ENCODE measurements at places on chromosomes 2 and 18.

GRCh38 chr18:59784694-59785093 lies 87.5 kb upstream of the CCBE1 start:
- no peak for DNase-seq

- DNase-seq = no peak
Measured at GRCh38 chr18:10387399-10387798, 67.0 kb upstream of the APCDD1 start.

DNA sequence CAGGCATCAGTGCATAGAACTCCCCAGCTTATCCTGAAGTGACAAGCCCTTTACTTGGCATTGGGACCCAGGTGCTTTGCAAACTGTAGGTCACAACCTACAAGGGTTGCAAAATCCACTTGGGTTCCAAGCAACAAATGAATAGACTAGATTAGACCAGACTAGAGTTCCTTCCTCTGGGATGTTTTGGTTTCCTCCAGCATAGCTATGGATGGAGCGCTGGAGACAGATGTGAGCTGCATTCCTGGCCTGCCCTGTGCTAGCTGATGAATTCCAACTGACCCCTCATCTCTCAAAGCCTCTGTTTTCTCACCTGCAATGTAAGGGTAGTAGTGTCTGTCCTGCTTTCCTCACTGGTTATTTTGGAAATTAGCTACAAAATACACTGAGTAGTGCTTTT lies 86.2 kb downstream of the NPAS2 start:
- no peak for DNase-seq

GRCh38 chr2:111250448-111251030 lies 129.8 kb downstream of the BCL2L11 start:
- no peak for DNase-seq

DNA sequence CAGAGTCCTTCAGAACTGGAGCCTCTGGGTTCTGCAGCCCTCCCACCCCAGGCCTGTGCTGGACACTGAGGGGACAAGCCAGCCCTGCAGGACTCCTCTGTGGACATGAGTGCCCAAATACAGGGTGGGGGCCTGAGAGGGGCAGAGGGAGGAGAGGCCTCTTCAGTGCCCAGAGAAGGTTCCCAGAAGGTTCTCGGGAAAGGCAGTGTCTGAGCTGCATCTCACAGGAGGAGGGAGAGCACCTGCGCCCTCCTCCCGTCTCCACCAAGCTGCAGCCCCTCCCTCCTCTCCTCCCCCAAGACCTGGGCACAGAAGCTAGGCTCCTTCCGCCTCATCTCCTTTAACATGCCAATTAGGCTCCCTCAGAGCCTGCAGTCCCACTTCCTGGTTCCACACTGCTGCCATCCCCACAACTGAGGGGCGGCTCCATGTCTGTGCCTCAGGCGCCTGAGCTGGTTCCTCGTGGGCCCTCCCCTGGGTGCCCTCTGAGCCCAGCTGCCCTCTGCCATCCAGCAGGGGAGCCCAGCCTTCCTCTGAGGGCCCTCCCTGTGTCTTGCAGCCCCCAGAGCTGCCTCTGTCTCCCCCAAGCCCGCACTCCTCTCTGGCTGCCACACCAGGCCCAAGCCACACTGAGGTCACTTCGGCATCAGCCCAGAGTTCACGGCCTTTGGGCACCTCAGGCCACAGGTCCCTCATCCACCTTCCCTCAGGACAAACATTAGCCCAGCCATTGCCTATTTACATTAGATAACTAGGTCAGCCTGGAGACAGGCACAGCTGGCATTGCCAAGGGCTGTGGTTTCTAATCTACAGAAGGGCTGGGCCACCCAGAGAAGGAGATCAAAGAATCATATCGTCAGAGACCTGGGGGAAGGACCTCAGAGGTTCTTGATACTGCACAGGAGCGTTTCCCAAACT lies 28.9 kb downstream of the KCNK3 start:
- no peak for DNase-seq

- DNase-seq = no peak
Measured at GRCh38 chr2:169619946-169620345, 35.8 kb downstream of the PPIG start.

DNA sequence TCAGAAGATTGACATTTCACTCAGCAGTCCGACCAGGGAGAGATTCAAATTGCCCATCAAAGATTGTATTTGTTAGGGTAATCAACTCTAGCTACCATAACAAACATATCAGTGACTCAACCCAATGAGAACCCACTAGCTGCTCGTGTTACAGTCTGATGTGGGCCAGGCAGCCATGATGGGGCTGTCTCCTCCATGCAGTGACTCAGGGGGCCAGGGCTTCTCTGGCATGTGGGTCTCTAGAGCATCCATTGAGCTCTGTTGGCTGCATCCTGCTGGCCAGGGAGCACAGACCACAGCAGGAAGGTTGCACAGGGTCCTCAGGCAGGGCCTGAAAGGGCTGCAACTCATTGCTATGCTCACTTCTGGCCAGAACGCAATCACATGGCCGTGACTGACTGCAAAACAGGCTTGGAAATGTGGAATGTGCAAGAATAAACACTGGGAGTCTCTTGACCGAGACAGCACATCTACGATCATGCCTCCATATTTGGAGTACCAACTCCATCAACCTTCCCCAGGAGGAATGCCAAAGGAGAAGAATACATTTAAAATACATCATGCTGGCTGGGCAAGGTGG lies 216.8 kb downstream of the EIPR1 start:
- no peak for DNase-seq

DNA sequence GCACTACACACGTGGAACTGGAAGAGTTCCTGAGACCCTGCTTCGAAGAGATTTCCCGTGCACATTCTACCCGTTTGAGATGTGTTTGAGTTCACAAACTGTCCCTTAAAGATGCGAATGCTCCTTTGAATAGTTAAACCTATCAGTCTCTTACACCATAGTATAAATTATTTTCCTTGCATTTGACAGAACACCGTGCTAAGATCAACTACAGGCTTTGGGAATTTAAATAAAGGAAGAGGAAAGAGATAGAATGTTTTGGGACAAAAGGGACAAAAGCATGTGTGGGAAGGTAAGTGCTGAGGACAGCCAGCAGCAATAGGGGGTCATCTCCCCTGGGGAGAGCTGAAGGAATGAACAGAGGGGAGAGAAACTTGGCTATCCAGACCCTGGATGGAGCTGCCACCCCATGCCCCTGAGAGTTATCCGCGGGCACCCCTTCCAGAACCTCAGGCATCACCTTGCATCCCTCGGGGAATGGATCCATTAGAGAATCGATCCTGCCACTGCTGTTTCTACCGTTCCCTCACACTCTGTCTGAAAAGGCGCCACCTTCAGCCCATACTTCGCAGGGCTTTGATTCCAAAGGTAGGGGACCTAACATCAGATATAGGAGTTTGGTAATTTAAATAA lies 888 bp upstream of the ADCY3 start:
- no peak for DNase-seq

DNA sequence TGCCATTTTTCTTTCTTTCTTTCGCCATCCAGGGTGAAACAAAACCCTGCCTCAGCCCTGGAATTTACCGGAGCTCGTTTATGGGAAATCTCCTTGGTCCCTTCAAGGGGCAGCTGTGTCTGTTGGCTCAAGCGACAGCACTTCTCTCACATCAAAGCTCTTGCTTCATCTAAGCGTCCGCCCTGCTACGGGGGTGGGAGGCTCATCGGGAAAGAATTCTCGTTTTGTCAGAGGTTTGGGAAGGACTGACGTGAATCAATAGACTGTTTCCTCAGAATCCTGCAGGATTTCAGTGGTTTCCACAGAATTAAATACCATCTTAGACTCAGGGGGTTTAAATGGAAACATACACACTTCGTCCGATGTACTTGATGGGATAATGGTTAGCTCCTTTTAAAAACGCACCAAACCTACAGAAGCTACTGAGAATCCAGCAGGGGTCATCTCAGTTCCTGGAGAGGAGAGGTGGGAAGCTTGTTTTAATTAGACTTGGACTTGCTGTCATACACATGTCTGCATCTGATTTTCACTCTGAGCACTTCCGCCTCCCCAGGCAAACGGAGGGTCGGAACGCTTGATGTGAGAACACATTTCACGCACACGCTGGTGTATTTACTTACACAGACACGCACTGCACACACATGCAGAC lies 91.6 kb downstream of the ASB1 start:
- no peak for DNase-seq

DNA sequence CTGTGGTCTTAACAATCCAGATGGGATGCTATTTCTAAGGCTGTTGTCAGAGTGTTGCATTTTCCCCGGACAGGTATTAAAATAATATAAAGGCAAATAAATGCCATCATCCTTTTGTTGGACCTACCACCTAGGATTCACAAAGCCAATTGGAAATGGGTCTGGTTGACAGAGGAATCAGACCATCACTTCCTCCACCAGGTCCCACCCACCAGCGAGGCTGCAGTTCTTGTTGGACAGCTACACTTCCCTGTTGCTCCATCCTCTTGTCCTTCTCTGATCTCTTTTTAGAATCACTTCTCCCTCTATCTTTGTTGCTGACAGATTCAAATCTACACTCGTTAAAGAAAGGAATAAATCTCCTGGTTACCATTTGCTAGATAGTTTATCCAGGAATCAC lies 1.1 kb downstream of the TMEM169 start:
- no peak for DNase-seq

DNA sequence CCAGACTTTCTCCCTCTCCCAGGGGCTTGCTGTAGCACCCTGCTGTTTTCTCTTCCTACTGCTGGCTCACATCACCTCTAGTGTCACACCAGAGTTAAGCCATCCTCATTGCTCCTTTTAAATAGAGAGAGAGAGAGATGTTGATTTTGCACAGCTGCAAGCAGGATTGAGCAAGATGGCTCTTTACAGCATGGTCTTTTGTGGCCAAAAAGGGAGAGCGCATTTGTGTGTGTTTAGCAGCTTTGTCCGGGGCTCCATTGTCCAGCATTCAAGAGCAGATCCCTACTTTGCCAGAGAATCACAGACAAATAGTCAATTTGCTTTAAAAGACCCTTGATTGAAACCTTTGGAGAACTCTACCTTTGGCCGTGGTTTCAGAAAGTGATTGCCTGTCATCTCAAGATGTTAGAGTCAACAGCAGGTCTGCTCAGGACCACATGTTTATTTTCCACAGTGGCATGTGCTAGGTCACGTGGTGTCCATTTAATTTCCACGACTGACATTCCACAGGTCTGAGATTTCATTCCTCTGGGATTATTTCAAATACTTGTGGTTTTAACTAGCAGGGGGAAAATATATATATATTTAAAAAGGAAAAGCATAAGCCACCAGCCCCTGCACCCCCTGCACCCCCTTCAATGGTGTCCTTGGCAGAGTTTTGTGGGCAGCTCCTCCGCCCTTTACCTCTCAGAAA lies 359.9 kb upstream of the SLC14A2 start:
- peak; percentile 73 for DNase-seq

DNA sequence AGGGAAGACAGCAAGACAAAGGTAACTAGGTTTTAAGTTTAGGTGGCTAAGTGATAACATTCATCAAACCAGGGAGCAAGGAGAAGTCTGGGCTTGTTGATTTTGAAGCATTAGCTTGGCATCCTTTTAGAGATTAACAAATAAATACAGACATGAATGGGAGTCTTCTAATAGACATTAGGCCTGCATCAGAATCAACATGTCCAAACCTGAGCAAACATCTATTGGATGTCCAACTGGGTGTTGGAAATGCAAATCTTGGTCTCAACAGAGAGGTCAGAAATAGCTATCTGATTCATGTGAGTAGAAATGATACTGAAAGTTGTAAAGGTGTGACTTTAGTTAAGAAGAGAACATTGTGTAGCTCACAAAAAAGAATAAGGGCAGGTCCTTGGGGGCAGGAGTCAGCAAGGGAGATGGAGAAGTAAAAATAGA lies 85.5 kb upstream of the RND3 start:
- DNase-seq = no peak

- no peak for DNase-seq
Measured at GRCh38 chr2:169838743-169839489, 11.7 kb downstream of the UBR3 start.

DNA sequence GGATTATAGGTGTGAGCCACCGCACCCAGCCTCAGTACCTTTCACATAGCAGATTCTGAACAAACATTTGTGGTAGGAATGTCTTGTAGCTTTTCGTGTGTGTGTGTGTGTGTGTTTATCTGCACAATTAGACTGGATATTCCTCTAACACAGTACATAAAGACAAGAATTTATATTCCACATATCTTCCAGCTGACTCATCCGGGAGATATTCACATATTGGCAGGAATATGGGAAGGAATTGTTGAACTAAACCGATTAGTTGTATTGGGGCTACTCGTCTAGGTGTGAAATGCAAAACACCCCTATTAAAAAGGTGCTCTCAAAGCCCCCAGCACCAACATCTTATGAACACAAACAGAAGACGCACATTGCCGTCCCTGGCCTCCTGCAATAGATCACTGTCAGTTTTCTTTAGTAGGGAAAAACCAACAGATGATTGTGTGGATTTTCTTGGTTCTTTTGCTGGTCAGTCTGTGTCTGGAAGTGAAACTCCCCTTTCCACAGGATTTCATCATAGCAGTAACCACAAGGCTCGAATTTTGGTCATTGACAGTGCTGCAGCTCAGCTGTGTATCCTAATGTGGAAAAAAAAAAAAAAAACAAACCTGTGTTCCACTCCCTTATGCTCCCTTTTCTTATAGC lies 208.5 kb upstream of the ACVR2A start:
- DNase-seq = no peak

GRCh38 chr2:232365621-232366321 lies 12.8 kb upstream of the ALPP start:
- DNase-seq = peak; percentile 20

- DNase-seq = no peak
Measured at GRCh38 chr18:34480162-34480700, 229.9 kb upstream of the DTNA start.

DNA sequence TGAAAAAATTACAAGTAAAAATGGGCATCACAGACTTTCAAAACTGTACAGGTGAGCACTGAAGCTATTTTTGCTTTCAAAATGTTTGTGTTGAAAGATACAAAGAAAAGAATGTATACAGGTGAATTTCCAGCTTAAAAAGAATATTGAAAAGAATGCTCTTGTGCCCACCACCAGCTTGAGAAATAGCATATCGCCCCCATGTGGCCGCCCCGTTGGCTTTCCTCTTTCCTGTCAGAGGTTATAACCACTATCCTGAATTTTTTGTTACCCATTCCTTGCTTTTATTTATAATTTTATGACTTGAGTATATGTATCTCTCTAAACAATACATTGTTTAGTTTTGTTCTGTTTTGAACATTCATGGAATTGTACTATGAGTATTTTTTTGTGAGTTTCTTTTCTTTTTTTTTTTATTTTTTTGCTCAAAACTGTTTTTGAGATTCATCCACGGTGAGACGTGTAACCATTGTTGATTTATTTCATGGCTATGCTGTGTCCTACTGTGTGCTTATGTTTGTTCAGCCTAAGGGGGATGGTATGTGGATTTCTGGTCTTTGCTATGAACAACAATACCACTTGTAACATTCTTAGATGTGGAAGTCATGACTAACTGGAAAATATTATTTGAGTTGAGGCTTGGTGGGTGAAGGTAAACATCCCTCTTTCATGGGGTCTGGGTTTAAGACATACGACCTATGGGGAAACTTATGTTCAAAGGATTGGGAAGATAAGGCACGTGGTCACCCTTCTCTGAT lies 11.6 kb downstream of the TRPM8 start:
- peak; percentile 5 for DNase-seq

GRCh38 chr2:58800881-58801280 lies 559.8 kb upstream of the FANCL start:
- DNase-seq = no peak

All from NCI-H1092 (cell line).